ENCODE measurements at places on chromosomes 7 and 10. TPM values are rescaled to one million over a fixed set of nuclear protein-coding genes. Genes with fewer than 3 reads are reported as not detected.

TMEM229A gene
- not detected for total RNA-seq

OPN4 gene
- not detected for total RNA-seq

PRSS37 gene
- not detected for total RNA-seq

FAM25C gene
- not detected for total RNA-seq

ANKRD30A gene
- total RNA-seq, result not detected

IL6 gene
- total RNA-seq, result 0.56 TPM

STEAP2 gene
- 6.9 TPM for total RNA-seq

EBLN1 gene
- total RNA-seq, result not detected

All from myocyte (in vitro differentiated cells).